ENCODE measurements at places on chromosomes 16 and 17.

GRCh38 chr17:82344175-82344907 lies 10.8 kb upstream of the SECTM1 start:
- no peak for DNase-seq

- DNase-seq: no peak
Observed at GRCh38 chr16:67198238-67198734, 645 bp upstream of the ELMO3 start.

DNA sequence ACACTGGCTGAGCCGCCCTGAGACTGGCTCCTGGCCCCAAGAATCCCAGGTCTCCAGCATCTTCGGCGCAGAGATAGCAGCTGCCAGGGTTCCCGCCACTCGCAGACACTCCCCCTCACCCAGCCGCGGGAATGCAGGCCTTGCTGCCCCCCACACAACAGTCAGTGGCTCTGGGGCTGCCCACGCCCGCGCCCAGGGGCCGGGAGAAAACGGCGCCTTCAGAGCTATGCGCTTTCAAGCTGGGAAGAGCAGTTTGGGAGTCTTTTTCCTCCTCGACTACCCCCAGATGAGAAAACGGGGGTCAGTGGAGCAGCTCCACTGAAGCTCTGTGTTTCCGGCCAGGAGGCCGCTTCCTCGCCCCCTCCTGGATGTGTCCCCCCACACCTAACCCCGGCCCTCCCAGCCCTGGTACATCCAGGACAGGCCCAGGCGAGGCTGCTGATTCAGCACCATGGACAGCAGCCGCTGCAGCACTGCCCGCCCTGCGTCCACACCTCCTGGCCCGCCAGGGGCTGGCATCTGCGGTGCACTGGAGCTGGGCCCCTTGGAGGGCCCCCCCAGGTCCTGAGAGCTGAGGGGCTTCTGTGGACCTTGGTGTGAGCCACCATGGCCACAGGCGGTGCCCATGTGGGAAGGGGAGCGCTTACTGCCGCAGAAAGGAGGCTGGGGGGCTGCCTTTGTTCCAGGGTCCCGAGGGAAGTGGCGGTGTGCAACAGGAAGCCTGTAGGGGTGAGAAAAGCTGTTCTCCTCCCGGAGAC lies 35.7 kb downstream of the CACNA1H start:
- DNase-seq: no peak

GRCh38 chr17:55254375-55254774 lies 10.4 kb upstream of the HLF start:
- no peak for DNase-seq

GRCh38 chr16:89707695-89708094 lies 6.2 kb upstream of the SPATA2L start:
- DNase-seq: no peak

GRCh38 chr17:81905993-81906392 lies 4.0 kb downstream of the NPB start:
- no peak for DNase-seq

- DNase-seq: no peak
Observed at GRCh38 chr17:8190506-8190905, 526 bp upstream of the BORCS6 start.

- DNase-seq: no peak
Observed at GRCh38 chr16:54212893-54213292, 73.7 kb downstream of the IRX3 start.

- DNase-seq: peak; percentile 31
Observed at GRCh38 chr17:21511363-21512195, 135.4 kb downstream of the KCNJ12 start.

DNA sequence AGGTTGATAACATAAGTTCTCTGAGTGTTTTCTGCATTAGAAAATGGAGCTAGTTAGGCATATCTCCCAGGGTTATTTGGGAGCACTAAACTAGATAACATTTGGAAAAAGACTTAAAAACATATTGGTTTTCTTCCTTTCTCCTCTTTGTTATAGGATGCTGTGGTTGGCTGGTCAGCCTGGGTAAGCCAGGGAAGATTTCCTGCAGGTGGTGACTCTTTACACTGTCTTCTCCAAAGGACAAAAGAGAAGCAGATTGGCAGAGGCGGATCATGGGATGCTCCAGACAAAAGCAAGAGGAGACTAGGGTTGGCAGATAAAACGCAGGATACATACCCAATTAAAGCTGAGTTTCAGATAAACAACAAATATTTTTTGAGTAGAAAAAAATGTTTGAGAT lies 6.2 kb upstream of the CRYBA1 start:
- no peak for DNase-seq

GRCh38 chr17:42997390-42997983 lies 732 bp upstream of the RPL27 start:
- no peak for DNase-seq

DNA sequence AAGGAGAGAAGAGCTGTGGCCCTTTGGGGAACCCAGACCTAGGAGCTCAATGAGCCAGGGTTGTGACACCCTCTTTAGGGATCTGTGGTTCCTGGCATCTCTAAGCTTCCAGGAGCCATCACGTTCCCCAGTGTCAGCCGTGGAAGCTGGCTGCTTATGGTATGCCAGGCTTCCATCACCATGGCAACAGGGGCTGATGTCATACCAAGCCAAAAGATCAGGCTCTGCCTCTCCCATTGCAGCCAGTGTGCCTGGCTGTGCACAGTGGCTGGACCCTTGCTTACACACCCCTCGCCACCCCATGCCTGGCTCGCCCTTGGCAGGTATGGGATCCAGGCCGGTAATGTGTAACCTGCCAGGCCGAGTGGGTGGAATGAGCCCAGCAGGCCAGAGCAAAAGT lies 91.1 kb downstream of the SSH2 start:
- DNase-seq: no peak

- no peak for DNase-seq
Observed at GRCh38 chr17:78401246-78401645, 22.8 kb downstream of the PGS1 start.

GRCh38 chr16:9053006-9053601 lies 38.3 kb upstream of the HAPSTR1 start:
- DNase-seq: no peak

DNA sequence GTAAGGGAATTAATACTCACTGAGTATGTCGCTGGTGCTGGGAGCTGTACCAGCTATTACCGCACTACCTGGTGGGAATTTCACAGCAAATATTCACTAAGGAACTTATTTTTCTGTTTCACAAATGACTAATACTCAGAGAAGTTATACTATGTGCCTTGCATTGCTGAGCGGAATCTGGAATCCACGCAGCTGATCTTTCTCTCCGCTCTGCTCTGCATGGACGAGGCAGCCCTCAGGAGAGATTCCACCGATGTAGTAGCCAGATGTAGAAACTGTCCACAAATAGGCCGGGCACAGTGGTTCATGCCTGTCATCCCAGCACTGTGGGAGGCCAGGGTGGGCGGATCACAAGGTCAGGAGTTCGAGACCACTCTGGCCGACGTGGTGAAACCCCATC lies 17.1 kb downstream of the NME3 start:
- DNase-seq: no peak

GRCh38 chr17:14756479-14756878 lies 455.6 kb downstream of the HS3ST3B1 start:
- no peak for DNase-seq

DNA sequence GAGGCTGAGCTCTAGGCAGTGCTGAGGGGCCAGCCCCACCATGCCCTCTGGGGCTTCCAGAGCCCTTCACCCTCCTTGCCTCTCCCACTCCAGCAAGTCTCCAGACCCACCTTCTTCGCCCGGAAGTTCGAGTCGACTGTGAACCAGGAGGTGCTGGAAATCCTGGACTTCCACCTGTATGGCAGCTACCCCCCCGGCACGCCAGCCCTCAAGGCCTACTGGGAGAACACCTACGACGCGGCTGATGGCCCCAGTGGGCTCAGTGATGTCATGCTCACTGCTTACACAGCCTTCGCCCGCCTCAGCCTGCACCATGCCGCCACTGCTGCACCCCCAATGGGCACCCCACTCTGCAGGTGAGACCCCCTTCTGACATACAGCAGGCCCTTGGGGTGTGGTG lies 10.5 kb downstream of the XYLT2 start:
- DNase-seq: no peak

DNA sequence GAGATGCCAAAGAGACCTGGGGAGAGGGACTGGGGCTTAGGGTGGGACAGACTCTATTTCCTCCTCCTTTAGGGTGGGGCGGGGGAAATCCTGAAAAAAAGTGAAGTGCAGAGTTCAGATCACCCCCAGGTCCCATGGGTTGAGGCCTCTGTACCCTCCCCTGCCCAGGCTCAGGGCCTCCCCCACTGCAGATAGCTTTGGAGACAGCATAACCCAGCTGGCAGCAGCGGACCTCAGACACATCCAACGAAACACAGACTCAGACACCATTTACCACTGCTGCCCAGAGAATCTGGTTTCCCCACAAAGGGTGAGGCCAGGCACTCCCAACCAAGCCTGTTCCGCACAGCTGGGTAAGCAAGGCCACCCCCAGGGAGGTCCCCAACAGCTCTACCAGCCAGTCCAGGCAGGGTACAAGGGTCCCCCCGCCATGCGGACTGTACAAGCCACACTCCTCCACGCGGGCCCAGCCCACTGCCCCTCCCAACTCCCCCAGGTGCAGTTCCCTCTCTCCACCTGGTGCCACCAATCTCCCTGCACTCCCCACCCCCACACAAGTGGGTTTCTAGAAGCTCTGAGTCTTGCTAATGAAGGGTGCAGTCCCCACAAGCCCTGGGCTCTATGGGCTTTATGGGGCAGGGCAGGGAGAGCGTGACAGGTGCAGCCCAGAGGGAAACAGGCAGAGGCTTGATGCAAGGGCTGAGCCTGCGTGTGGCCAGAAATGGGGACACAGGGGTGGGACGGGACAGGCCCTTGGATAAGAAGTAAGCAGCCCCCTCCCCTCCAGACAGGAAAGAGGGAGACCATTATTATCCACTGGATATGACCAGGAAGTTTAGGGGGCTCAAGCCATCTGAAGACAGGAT lies 8.9 kb downstream of the RHBDF2 start:
- no peak for DNase-seq

GRCh38 chr16:4888428-4889135 lies 41.3 kb downstream of the UBN1 start:
- DNase-seq: no peak

DNA sequence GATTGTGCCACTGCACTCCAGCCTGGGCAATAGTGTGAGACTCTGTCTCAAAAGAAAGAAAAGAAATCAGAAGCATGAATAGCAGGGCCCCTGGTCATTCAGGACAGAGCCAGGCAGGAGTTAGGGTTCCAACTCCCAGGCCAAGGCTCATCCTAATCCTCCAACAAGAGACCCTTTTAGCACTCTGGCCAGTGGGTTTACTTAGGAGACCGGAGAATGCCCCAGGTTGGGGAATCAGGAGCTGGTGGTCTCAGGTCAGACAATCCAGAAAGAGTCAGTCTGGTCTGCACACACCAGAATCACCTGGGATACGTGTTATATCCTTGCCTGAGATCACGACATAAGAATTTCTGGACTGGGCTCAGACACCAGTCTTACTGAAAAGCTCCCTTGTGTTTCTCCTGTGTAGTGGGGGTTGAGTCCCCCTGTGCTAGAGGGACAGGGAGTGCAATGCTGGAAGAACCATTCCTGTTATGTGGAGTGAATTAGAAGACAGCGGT lies 48.7 kb downstream of the CCDC42 start:
- DNase-seq: no peak

- DNase-seq: no peak
Observed at GRCh38 chr17:10210151-10210574, 11.8 kb upstream of the GAS7 start.

DNA sequence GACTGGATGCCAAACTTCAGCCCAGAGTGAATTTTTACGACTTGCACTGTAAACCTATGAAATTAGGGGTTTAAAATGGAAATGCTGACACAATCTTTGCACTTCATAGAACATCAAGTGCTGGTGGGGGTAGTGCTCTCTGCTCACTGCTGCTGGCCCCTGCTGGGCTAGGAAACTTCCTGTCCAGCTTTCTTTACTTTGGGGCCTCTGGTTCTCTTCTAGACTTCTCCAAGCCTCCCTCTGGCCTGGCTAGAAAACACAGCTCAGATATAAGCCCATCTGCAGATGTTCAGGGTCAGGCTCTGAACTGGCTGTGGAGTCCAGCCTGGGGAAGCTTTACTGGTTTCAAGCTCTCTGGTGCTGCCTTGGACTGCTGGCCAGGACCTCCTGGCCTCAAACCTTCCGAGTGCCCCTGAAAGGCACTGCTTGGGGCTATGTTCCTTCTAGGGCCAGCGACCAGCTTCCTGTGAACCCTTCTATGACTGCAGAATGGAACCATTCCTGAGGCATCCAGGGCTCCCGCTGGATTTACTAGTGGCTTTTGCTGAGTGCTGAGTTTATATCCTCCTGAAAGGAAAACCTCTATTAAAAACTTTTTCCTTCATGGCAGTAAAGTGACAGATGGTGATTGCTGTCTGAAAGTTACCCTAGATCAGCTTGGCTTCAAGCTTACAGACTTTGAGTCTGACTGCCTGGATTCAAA lies 59.4 kb downstream of the TBX4 start:
- no peak for DNase-seq

GRCh38 chr17:81840826-81841778 lies 6.3 kb upstream of the PPP1R27 start:
- no peak for DNase-seq

GRCh38 chr17:63934183-63935112 lies 2.3 kb upstream of the CD79B start:
- DNase-seq: no peak

- DNase-seq: no peak
Observed at GRCh38 chr16:79571065-79571902, 29.3 kb downstream of the MAF start.

DNA sequence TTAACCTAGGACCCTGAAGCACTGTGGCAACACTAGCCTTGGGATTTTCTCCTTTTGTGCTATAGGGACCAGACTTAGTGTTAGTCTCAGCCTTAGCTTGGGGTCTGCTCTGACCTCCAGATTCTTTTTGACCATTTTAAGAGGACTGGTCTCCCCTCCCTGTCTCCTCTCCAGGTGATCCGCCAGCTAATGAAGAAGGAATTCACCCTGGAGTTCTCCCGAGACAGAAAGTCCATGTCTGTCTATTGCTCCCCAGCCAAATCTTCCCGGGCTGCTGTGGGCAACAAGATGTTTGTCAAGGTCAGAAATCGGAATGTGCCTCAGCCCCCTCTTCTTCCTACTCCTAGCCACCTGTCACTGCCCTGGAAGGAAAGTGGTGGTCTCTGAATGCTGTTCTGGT lies 19.5 kb downstream of the ATP2A1 start:
- DNase-seq: no peak

- DNase-seq: no peak
Observed at GRCh38 chr17:51995797-51996403, 162.6 kb downstream of the CA10 start.

GRCh38 chr16:14097182-14097959 lies 26.3 kb downstream of the MRTFB start:
- no peak for DNase-seq

DNA sequence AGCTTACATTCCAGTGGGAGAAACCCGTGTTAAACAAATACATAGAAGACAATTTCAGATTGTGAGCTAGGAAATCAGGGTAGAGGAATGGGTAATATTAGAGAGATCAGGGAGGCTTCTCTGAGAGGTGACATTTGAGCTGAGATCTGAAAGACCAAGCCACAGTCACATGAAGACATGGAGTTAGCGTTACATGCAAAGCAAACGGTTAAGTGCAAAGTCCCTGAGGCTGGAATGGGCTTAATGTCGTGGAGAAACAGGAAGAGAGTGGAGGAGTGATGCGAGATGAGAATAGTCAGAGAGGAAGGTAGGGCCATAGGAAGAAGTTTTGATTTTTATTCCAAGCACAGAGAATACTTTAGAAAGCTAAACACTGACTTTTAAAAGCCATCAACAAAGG lies 246.1 kb downstream of the IRX3 start:
- no peak for DNase-seq

GRCh38 chr17:859824-860195 lies 77.7 kb downstream of the MRM3 start:
- no peak for DNase-seq
